Stimulated activated CD4-positive, alpha-beta T cell treated with anti-CD3 and anti-CD28 coated beads, Interleukin-1b, Interleukin-23, amount 100 ng/mL, for 24 hours (primary cell): ENCODE measurements at places on chromosomes 12 and 14.
A peak's percentile ranks its signal among the peaks of the same experiment; 100 is the strongest.

DNA sequence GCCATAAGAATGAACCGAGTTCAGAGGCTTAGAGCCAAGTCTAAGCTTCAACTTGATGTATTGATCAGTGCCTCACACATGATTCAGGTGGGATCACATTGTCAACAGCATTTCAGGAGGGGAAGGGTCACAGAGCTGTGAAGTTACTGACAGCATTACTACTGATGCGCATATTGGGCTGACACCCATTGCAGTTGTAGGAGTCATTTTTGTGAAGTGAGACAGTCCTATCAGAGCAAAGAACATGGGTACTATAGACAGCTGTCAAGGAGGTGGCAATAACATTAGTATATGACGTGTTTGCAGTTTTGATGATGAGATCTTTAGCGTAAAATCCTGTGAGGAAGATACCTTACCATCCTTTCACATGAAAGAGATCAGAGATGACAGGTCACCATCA lies 206.0 kb upstream of the RBM19 start:
- DNase-seq, result no peak

GRCh38 chr14:102738373-102739189 lies 38.7 kb upstream of the TRAF3 start:
- no peak for DNase-seq

GRCh38 chr14:103724116-103724515 lies 8.5 kb downstream of the ZFYVE21 start:
- DNase-seq, result no peak

DNA sequence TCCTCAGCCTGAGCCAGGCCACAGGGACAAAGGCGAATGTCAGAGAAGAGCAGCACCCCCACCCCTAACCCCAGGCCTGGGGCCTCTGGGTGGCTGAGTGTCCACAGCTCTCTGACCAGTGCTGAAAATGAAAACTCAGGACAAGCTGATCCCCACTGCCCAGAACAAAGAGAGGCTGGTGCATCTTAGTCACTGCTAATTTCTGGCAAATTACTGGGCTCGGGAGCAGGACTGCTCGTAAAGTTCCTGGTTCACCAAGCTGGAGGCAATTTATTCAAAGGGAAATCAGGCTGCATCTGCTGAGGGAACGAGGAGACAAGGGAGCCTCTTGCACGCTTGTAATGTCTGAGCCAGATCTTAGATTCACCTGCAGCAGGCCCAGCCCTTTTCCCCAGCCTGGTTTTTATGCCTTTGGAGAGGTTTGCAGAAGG lies 43.2 kb downstream of the CALM1 start:
- DNase-seq, result no peak

- no peak for DNase-seq
Measured at GRCh38 chr12:9333161-9333560, 125.0 kb upstream of the PZP start.

DNA sequence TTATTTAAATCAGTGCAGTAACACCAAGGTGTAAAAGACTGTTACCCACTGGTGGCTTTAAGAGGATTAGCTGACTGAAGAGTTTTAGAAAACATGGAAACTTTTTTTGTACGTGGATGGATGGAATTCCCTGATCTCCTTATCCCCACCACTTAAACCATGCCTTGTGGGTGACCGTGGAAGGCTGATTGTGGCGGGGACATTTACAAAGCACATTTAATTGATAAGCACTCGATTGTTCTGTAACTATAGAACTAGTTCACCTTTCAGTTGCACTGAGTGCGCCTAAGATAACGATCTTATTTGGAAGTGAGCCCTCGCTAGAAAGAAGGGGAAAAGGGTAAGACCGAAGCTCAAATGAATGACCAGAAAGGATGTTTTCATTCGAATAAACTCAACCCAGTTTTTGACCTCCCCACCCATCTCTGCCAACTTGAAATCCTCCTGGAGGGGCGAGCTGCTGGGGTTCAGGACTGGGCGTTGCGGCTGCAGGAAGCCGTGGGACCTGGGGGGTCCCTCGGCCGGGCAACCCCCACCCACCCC lies 688 bp upstream of the RASSF3 start:
- no peak for DNase-seq

- DNase-seq, result no peak
Measured at GRCh38 chr12:103571286-103571685, 15.8 kb upstream of the STAB2 start.

DNA sequence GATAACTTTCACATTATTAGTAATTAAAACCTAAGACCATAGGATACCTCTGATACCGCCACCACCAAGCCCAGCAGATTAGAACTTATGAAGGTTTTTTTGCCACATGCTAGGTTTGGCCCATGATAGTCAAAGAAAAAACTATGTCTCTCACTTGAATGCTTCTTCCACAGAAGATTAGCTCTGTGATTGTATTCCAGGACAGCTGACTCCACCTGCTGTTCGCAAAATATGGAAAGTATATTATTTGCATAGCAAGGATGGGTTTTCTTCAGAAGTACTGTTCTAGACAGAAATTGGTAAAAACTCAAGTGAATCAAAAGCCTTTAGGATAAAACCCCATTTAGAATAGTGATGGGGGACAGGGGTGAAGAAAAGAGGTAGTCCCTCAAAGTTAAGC lies 42.2 kb downstream of the PPFIBP1 start:
- no peak for DNase-seq

GRCh38 chr14:67674480-67675218 lies at the start of gene VTI1B:
Gene VTI1B, minus strand, starts transcription at chr14:67674632. Its CDS starts 143 bp downstream, at chr14:67674489.
- peak; percentile 58 for DNase-seq

DNA sequence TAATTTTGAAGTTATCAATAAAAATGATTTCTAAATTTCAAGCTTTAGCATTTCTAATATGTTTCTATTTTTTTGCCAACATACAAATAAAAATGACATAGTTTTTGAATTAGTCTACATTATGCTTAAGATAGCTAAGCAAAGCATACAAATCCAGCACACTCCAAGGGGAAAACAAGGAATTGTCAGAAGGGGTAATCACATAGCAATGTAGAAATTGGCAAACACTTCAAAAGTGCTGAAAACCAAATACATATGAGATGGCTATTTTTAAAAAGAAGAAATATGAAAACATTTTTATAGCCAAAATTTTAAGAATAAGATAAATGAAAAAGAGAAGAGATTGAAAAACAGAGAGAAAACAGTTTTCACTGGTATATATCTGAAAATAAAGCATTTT lies 308.0 kb downstream of the SLC6A15 start:
- no peak for DNase-seq

- no peak for DNase-seq
Measured at GRCh38 chr12:98653866-98654493, 8.9 kb downstream of the APAF1 start.

DNA sequence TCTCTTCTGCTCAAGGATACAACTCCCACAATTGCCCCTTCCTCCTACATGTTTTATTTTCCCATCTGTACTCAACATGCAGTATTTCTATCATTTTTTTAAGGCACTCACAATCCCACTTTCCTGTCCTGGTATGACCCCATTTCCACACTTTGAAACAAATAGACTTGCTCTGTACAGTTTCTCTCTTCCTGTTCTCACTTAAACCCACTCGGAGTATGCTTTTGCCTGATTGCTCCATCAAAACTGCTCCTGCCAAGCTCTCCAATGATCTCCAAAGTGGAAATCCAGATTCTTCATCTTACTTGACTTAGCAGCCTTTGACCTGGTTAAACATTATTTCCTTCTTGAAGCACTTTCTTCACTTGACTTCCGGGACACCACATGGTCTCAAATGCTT lies 384.5 kb downstream of the SEC23A start:
- DNase-seq, result no peak

DNA sequence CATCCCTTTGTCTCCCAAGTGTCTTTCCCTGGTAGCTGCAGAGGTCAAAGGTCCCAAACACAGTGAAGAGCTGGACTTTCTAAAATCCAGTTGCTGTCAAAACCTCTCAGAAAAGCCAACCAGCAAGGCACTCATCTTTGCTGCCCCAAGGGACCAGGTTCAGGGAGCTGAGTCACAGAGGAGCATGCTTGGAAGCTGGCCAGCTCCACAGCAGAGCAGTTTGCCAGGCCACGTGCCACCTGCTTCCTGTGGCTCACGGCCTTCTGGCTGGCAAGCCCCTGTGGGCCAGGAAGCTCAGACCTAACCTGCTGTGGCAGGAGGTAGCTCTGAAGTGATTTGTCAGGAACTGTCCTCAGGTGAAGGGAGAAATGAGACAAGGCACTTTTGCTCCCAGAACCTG lies 3.6 kb downstream of the ISCU start:
- DNase-seq, result peak; percentile 53

DNA sequence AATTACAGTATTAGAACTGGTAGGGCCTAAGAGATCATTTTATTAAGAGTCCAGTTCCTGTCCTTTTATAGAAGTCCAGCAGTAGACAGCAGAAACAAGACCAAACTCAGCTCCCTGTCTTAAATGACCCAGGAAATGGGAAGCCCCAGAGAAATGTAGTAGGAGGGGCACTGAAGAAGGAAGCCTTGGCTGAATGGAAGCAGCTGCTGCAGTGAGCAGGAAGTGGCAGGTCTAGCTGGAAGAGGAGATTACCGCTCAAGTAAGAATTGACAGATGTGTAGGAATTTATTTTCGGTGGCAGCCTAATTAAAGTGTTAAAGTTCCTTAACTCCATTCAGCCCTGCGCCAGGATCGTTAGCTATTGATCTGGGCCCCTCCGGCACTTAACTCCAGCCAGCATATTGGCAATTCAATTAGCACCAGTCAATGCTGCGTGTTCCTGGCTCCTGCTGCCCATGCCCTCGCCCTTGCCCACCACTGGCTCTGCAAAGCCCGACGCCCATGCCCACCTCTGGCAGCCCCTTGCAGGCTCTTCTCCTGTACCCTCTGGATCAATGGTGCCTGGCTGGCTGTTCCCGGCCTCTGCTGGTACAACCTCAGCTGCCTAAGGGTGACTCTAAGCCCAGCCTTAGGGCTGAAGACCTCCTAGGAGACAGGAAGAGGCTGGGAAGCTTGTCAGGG lies 21.1 kb downstream of the ZFHX2 start:
- no peak for DNase-seq

DNA sequence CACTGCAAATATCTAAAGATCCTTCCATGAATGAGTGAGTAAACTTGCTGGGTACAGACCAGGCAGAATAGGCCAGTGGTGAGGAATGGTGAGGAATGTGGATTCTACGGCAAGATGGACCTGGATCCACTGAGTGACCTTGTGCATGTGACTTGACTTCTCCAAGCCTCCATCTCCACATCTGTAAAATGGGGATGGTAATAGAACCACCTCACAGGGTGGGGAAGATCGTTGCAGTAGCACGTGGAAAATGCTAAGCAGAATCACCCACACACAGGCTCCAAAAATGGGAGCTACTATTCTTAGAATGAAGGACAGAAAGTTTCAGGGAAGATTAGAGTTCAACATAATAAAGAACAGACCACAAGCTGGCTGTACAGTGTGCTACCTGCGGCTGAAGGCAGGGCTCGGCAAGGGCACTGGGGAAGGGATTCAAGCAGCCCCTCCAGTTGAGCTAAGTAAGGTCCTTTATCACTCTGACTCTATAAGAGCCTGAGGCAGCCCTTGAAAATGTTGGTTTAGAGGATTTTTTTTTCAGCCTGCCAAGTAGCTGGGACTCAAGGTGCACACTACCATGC lies 47.5 kb downstream of the ACTN1 start:
- DNase-seq, result no peak

GRCh38 chr14:54792288-54792687 lies 110.3 kb downstream of the GCH1 start:
- no peak for DNase-seq

DNA sequence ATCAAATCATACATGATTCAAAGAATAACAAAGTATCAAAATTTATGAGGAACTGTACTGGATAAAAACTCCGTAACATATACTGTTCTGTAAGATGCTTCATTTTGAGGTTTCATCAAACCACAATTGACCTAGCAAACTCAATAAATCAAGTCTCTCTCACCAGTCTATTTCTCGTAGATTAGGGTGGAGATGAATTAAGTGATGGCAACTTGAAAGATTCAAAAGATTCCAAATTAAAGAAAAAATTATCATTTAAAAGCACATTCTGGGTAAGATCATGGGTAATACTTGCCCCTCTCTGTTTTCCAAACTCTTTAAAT lies 74.4 kb downstream of the PAPLN start:
- DNase-seq, result no peak

DNA sequence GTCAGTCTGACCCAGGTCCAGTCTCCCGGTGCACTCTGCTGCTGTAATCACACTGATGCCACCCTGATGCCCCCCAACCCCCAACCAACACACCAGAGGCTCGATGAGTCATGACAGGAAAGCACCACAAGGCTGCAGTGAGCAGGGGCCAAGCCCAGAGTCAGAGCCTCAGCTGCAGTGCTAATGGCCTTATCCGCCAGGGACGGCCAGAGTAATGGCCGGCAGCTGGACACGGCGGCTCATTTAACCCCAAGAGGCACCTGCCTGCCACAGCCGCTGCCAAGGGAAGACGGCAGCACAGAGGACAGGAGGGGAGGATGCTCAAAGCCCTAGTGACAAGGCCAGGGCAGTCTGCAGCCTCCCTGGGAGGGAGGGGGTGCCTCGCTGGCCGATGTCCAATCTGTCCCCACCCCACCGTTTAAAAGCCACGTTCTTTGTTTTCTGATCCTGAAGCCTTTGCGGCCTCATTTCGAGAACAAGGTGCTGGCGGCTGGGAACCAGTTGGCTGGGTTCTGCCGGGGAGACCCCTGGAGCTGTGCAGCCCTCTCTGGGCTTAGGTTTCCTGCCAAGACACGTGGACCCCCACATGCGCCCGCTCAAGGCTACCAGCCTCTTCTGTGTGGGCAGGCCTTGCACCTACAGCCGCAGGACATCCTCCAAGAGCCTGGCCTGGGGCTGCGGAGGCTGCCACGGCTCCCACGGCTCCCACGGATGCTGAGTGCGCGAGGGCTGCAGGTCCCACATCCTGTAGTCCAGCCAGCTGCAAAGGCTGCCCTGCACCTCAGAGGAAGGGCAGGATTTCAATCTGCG lies 13.1 kb downstream of the CCDC85C start:
- DNase-seq, result no peak

GRCh38 chr12:123089140-123089539 lies 61.8 kb downstream of the PITPNM2 start:
- no peak for DNase-seq

DNA sequence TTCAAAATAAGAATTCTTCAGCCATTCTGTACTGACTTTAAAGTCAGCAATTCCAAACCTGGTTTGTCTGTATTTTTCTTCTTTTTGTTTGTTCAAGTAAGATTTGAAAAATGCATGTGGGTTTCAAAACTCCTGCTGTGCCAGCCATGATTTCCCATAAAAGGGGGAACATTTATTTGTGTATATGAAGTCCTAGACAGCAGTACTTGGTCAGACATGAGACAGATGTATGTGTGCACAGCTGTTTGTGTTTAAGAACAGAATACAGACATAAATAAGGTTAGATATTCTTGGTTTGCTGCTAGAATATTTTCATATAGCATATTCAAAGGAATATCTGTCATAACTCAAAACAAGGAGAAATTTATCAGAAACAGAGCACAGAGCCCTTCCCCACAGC lies 236.0 kb downstream of the ADAMTS20 start:
- DNase-seq, result no peak

- no peak for DNase-seq
Measured at GRCh38 chr12:130878193-130879185, 6.6 kb downstream of the RAN start.

- DNase-seq, result no peak
Measured at GRCh38 chr12:91249518-91250272, 67.1 kb upstream of the DCN start.

- no peak for DNase-seq
Measured at GRCh38 chr14:58738189-58738836, 100.6 kb downstream of the DACT1 start.
